GM04504 (cell line): ENCODE measurements at places on chromosomes 2 and 18.

DNA sequence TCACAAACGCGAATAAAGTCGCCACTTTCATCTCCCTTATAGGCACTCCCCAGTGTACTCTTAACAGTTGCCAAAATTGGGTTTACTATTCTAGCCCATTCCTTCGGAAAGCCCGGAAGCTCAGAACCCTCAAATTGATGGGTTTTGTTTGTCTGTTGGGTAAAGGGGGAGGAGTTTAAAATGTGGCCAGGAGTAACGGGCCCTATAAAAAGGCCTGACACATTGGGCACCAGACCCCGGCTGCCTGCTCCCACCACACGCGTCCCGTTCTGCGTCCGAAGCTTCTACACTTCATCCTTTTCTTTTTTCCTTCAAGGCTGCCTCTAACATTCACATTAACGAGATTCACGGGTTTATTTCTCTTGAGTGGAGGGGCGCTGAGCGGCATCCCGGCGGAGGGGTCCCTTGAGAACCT lies 837 bp downstream of the NHEJ1 start:
- no peak for DNase-seq

GRCh38 chr2:103139628-103140268 lies 377.9 kb downstream of the TMEM182 start:
- DNase-seq: no peak

- DNase-seq: no peak
Measured at GRCh38 chr18:26738706-26739105, 126.8 kb downstream of the AQP4 start.

GRCh38 chr2:30488012-30488659 lies 41.1 kb downstream of the LCLAT1 start:
- DNase-seq: no peak

DNA sequence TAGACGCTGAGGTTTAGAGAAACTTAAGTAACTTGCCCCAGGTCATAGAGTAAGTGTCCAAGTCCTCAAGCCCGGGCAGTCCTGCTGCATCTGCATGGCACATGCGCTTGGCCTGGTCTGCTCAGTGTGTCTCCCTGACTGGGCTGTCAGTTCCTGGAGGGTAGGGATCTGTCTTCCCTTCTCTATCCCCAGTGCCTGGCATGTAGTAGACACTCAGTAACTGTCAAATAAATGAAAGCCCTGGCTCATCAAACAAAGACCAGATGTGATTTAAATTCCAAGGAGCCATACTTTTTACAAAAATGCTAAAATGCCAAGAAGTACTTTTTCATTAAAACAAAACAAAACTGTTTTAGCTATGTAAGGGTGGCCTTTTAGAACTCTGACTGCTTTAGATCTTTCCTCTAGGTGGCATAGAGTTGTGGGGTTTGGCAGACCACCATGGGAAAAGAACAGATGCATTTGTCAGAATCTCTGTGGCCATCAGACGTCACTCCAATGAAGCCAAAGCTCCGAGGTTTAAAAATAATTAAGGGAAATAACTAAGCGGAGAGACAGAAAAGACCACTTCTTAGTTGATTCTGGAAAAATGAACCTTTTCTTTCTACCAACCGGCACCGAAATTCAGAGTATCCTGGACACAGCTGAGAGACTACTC lies 34.0 kb downstream of the EPAS1 start:
- DNase-seq: no peak

- no peak for DNase-seq
Measured at GRCh38 chr2:98519156-98519555, 74.5 kb downstream of the INPP4A start.

DNA sequence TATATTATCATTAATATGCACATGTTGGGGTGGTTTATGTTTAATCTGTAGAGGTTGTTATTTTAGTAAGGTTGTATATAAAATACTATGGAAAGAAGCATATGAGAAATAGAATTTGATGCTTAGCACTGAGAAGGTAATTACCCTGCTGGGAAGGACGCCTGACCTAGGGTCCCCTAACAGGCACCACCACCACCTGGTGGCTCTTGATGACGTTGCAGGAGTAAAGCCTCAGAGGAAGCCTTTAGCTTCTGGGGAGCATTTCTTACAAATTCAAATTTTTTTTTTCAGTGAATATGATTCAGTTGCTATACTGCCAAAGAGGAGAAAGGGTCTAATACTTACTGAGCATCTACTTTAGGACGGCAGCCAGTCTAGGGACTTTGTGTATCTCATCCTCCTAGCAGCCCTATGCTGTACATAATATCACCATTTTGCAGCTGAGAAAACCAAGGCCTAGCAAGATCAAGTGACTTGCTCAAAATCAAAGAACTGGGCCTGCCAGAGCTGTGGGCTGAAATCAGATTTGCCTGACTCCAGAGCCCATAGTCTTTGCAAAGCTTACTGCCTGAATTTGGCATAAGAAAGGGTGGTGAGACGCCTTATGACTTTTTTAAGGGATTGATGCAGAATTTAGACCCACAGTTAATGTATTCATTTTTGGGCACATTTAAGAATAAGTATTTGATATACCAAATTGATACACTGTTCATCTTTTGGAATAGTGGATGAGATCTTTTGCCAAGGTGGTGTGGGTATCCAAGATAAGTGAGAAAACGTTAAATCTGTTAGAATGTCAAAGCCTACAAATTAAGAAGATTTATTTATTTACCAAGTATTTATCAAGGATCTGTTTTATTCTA lies 78.8 kb upstream of the GAREM1 start:
- peak; percentile 1 for DNase-seq

GRCh38 chr18:59055345-59056032 lies 84.2 kb upstream of the SEC11C start:
- DNase-seq: no peak
